Diencephalon (tissue), 1 donor: ENCODE measurements at places on chromosomes 6 and 20. TPM values are rescaled to one million over a fixed set of nuclear protein-coding genes. Genes with fewer than 3 reads are reported as not detected.

Gene HINT3
- total RNA-seq, result 89.0 TPM

Gene RIN2
- 27.9 TPM for total RNA-seq

Gene SLC22A1
- 0.46 TPM for total RNA-seq

Gene OXT
- 46.4 TPM for total RNA-seq

Gene KCNK5
- not detected for total RNA-seq

Gene TCP11
- 0.23 TPM for total RNA-seq

Gene RAB32
- 7.4 TPM for total RNA-seq

Gene MYCT1
- total RNA-seq, result 4.4 TPM

Gene TINAG
- not detected for total RNA-seq

Gene MROH8
- 9.9 TPM for total RNA-seq

Gene CGA
- total RNA-seq, result not detected

Gene PDSS2
- 11.5 TPM for total RNA-seq

Gene CENPB
- total RNA-seq, result 45.7 TPM

Gene SLC24A3
- 50.5 TPM for total RNA-seq

Gene MCHR2
- 1.6 TPM for total RNA-seq

Gene OR2J3
- not detected for total RNA-seq

Gene SYCP2L
- 6.9 TPM for total RNA-seq

Gene C4B
- total RNA-seq, result 47.7 TPM

Gene SUPT3H
- total RNA-seq, result 64.8 TPM

Gene TLDC2
- 1.2 TPM for total RNA-seq

Gene FAM83C
- total RNA-seq, result not detected

Gene DDO
- total RNA-seq, result 1.8 TPM

Gene SLC17A2
- total RNA-seq, result not detected

Gene RSPH4A
- 16.1 TPM for total RNA-seq

Gene HLA-DPA1
- total RNA-seq, result 2.1 TPM

Gene BPIFA1
- total RNA-seq, result not detected

Gene AVP
- total RNA-seq, result 51.9 TPM

Gene HLA-DRB5
- 3.0 TPM for total RNA-seq

Gene SPATA2
- total RNA-seq, result 3.2 TPM

Gene HLA-DOB
- total RNA-seq, result not detected

Gene FAM83D
- 4.8 TPM for total RNA-seq

Gene TTLL9
- total RNA-seq, result 7.4 TPM

Gene RAMACL
- 2.1 TPM for total RNA-seq

Gene KHDRBS2
- total RNA-seq, result 33.7 TPM

Gene PRR18
- total RNA-seq, result 2.5 TPM

Gene ADTRP
- total RNA-seq, result 0.69 TPM

Gene TULP4
- 990 TPM for total RNA-seq

Gene RNF182
- total RNA-seq, result 33.0 TPM

Gene PRSS16
- total RNA-seq, result not detected

Gene OPN5
- total RNA-seq, result not detected

Gene NT5DC1
- 6.5 TPM for total RNA-seq

Gene RIPPLY2
- 7.8 TPM for total RNA-seq

Gene SAMD10
- 10.4 TPM for total RNA-seq

Gene ID4
- 309 TPM for total RNA-seq

Gene RBM12
- 81.4 TPM for total RNA-seq

Gene FAM217A
- not detected for total RNA-seq

Gene ZSCAN26
- 30.0 TPM for total RNA-seq

Gene RNF114
- total RNA-seq, result 36.7 TPM

Gene WFDC12
- not detected for total RNA-seq
